Adipocyte (in vitro differentiated cells): ENCODE measurements at places on chromosomes 16 and 17.

- DNase-seq = peak; percentile 38
These were observed 442 bp downstream of the ABCC3 start for GRCh38 chr17:50634915-50635731.

- DNase-seq = no peak
These were observed 14.4 kb downstream of the MYBBP1A start for GRCh38 chr17:4540687-4541327.

DNA sequence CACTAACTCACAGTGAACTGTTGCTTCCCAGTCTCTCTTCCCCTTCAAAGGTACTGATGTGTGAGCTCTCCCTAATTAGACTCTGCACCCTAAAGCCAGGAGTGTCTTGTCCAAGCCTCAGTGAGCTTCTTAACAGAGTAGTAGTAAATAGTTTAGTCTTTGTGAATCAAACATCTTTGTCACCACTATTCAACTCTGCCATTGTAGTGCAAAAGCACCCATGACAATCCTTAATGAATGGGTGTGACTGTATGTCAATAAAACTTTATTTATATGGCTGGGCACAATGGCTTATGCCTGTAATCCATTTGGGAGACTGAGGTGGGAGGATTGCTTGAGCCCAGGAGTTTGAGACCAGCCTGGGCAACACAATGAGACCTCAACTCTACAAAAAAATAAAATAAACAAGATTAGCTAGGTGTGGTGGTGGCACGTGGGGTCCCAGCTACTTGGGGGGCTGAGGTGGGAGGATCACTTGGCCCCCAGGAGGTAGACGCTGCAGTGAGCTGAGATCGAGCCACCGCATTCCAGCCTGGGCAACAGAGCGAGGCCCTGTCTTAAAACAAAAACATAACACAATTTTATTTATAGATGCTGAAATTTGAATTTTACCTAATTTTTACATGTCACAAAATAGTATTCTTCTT lies 45.5 kb upstream of the TNRC6A start:
- DNase-seq = no peak

GRCh38 chr17:54063639-54064038 lies 240.9 kb downstream of the KIF2B start:
- no peak for DNase-seq

DNA sequence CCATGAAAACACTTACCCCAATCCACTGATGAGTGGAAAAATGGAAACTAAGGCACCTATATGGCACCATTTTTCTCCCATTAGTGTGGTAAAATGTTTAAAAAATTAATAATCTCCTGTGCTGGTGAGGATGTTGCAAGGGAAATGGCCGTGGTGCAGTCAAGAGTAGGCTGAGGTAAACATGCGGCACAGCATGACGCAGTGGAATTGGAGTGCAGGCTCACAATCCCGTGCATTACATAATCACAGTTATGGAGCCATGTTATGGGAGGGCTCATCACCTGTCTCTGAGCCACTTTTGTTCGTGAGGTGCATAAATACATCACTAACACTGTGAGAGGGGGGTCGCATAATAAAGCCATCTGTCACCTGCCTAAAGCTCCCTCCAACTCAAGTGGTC lies 164.4 kb upstream of the XYLT1 start:
- no peak for DNase-seq

DNA sequence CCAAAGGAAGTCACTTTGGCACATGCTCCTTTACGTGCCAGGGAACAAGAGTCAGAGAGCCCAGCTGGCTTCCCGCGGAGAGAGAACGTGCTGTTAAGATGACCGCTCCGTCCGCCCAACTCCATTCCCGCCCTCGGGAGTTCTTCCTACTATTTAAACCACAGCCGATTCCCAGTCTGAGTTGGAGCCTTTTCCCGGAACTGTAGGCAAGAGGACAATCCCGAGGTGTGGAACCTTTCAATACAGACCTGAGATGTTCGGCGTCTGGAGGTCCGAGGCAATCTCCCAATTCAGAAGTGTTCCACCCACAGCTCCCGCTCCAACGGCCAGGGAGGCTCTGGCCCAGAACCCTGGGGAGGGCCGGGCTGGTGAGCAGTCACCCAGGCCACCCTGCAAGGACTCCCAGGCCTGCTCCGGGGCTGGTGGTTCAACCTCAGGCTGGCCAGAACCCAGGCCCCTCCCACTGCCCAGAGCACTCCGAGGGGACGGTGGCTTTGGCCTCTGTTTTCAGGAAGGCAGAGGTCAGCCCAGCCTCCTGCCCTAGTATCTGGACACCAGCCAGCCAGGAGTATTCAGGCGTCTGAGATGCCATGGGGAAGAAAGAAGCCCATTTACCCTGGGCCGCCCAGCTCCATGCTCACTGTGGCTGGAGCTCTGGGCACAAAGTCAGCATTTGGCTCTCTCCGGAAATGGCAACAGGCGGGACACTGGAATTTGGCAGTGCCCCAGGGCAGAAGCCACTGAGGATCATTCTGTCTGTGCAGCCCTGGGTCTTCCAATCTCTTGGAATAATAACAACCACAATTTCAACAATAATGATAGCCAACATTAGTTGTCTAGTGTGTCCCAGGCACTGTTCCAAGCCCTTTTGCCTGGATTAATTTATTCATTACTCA lies 21.4 kb downstream of the EMP2 start:
- DNase-seq = no peak

GRCh38 chr17:73485130-73485529 lies 159.1 kb downstream of the SDK2 start:
- DNase-seq = no peak

DNA sequence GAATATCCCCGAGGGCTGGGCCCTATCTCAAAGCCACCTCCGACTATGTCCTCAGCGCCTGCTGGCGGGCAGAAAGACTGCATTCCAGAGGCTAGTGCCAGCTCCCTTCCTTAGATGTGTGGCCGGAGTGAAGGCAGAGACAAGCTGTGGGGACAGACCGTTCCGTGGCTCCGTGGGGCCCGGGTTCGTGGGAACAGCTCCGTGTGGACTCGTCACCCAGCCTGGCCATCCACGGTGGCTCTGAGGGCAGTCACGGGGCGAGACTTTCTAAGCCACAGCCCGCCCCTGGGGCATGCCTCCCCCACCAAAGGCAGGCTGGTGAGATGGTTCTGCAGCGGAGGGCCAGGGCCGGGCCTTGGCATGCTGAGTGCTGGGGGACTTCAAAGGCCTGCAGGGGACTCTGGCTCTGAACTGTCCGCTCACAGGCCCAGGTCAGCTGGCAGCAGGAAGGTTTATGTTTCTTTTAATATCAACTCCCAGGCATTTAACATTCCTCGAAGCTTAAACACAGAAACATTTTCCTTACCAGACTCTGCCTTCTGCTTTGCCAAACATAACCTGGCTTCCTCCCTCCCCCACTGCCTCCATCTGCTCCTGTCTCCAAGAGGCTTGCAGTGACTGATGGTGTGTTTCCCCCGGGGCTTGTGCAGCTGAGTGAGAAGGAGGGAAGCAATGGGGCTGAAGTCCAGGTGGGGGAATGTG lies 50.4 kb downstream of the TIMM22 start:
- peak; percentile 9 for DNase-seq

- DNase-seq = no peak
These were observed 21.4 kb upstream of the ZFP90 start for GRCh38 chr16:68517606-68518166.

DNA sequence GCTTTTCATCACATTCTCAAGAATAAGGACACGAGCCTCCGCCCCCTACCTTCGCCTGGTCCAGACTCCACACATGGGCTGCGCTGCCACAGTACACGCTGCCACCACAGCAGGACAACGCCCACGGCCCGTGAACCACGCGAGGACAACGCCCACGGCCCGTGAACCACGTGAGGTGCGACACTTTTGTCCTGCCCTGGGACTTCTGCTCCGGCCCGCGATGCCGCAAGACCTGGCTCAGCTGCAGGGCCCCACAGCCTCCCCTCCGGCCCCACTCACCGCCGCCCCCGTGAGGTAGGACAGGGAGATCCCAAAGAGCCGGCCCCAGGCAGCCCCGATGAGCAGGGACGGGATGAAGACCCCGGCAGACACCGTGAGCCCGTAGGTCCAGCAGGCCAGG lies 5.9 kb upstream of the CCDC154 start:
- no peak for DNase-seq

DNA sequence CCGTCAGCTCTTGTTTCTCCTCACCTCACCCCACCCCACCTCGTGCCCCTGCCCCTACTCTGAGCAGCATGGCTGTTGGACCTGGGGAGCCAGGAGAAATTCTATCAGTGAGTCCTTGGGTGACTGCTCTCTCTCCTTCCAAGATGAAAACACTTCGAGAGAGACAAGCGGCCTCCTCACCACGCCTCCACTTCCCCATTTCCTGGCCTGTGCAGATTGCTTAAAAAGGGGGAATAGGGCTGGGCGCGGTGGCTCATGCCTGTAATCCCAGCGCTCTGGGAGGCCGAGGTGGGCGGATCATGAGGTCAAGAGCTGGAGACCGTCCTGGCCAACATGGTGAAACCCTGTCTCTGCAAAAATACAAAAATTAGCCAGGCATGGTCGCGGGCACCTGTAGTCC lies 9.5 kb downstream of the DLX4 start:
- DNase-seq = no peak

DNA sequence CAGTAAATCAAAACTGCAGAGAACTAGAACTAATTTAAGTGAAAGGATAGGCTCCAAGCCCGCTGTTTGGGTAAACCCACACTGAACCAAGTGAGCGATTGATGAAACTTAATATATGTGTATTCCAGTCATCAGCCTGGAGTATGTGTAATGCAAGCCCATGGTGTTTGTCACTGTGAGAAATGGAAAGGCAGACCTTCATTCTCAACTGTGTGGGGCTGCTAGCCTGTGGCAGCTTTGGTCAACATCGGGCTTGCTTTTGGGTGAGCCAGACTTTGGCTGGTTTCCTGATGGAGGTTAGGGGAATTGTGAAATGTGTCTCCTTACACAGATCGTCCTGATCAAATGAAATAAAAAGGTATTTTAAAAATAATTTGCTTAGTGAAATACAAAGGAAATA lies 279.9 kb downstream of the IRX3 start:
- no peak for DNase-seq

DNA sequence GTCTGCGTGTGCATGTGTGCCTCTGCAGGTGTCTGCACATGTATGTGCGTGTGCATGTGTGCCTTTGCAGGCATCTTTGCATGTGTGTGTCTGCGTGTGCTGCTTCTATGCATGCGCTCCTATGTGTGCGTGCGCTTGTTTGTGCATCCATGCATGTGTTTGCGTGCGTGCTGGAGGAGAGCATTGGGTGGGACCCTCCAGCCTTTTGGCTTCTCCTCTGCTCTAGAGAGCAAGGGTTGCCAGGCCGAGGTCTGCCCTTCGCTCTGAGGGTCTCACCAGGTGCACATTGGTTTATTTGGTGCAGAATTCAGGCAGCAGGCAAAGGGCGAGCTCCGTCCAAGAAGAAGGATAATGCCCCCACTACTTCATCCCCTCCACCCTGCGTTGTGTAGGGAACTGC lies 1.1 kb upstream of the RAB40B start:
- DNase-seq = no peak

DNA sequence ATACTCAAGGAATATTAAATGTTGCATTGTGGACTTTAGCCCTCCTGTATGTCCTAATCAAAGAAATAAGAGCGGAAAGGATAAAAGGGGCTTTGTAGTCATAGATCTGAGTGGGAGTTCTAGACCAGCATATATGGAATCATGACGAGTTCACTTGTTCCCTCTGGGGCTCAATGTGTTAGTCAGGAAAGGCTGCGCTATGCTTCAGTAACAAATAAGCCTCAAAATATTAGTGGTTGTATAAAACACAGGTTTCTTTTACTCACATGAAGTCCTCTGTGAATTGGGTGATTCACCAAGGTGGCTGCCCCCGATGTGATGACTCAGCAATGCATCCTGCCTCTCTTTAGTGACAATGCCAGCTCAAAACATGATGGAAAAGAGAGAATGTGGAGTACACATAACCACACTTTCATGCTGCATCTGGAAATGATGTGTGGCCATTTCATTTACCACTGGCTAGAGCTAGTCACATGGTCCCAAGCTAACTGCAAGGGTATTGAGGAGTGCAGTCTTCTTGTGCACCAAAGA lies 63.3 kb upstream of the IRX5 start:
- DNase-seq = no peak

- no peak for DNase-seq
These were observed 14.0 kb downstream of the CYB5B start for GRCh38 chr16:69438465-69438864.

DNA sequence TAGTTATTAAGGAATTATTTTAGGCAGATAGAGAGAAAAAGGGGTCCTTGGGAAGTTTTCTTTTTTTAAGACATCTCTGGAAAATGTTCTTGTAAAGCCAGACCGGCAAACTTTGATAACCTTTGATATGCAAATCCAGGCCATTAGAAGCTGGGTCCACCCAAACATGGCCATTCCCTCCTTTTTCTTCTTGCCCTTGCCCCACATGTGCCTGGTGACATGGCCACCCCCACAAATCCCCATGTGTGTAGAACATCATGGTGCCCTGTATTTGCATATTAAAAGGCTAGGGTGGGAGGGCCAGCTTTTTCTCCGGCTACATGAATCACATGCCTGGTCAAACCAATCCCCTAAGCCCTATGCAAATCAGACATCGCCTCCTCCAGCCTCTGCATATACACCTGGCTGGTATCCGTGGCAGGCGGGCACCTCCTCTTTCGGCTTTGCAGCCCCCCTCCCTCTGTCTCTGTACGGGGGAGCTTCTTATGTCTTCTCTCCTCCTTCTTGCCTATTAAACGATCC lies 43.9 kb upstream of the LYRM9 start:
- no peak for DNase-seq

DNA sequence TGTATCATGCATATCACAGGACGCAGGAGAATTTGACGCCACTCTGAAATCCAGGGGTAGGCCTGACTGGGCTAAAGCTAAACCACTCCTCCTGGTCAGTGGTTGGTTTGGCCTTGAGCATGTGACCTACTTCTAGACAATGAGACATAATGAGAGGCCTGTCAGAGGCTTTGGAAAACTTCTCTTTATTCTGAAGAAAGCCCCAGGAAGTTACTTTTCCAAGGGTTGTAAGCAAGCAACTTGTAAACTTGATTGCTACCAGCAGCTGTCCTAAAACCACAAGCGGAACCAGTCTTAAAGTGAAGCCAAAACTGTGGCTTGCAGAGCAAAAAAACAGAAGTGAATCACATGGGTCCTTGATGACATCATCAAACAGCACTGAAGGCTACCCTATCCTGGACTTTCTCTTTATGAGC lies 138.2 kb upstream of the COX10 start:
- no peak for DNase-seq

GRCh38 chr16:20363191-20363590 lies 10.7 kb upstream of the UMOD start:
- DNase-seq = no peak

DNA sequence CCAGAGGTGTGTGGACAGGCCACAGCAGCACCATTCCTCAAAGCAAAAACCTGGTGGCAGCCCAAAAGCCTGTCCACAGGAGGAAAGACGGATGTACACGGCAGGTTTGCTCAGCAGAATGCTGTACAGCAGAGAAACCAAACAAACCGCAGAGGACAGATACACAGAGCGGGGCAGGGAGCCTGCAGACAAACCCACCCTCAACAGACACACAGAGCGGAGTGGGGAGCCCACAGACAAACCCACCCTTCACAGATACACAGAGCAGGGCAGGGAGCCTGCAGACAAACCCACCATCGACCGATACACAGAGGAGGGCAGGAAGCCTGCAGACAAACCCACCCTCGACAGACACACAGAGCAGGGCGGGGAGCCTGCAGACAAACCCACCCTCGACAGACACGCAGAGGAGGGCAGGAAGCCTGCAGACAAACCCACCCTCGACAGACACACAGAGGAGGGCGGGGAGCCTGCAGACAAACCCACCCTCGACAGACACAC lies 53.0 kb upstream of the METRNL start:
- DNase-seq = no peak
